A549 treated with CpdA at 1 μM for 4 hours (cell line): ENCODE measurements at places on chromosomes 3 and 15. TPM values are rescaled to one million over a fixed set of nuclear protein-coding genes. Genes with fewer than 3 reads are reported as not detected.

The DLEC1 gene
- 0.05 to 0.15 TPM (median 0.06 TPM) in 4 of 5 replicates, not detected in the other for total RNA-seq

The GP9 gene
- total RNA-seq = not detected in 5 replicates

The DPPA2 gene
- not detected in 5 replicates for total RNA-seq

The CAND2 gene
- 0.31 to 0.50 TPM (median 0.37 TPM) in 5 replicates for total RNA-seq

The KLHL18 gene
- 15.9 to 22.3 TPM (median 17.0 TPM) in 5 replicates for total RNA-seq

The FMN1 gene
- total RNA-seq = 0.27 to 0.59 TPM (median 0.41 TPM) in 5 replicates

The ATP8B4 gene
- 0.67 to 1.5 TPM (median 0.84 TPM) in 5 replicates for total RNA-seq

The ZNF445 gene
- total RNA-seq = 2.2 to 3.1 TPM (median 2.8 TPM) in 5 replicates

The RSL24D1 gene
- total RNA-seq = 87.0 to 125 TPM (median 101 TPM) in 5 replicates

The ROPN1 gene
- total RNA-seq = not detected in 5 replicates

The DCBLD2 gene
- 201 to 293 TPM (median 253 TPM) in 5 replicates for total RNA-seq

The TNFAIP8L3 gene
- 3.9 to 6.0 TPM (median 4.7 TPM) in 5 replicates for total RNA-seq

The ALS2CL gene
- total RNA-seq = 5.4 to 8.5 TPM (median 6.2 TPM) in 5 replicates

The SLC22A14 gene
- total RNA-seq = 0.06 to 0.10 TPM in 2 of 5 replicates, not detected in the others

The MAP6D1 gene
- 4.1 to 6.5 TPM (median 5.3 TPM) in 5 replicates for total RNA-seq

The CFAP20DC gene
- total RNA-seq = 2.2 to 2.7 TPM (median 2.3 TPM) in 5 replicates

The ACP3 gene
- total RNA-seq = 0.09 TPM in 1 of 5 replicates, not detected in the others

The CACNA1D gene
- total RNA-seq = 0.72 to 1.2 TPM (median 1.1 TPM) in 5 replicates

The DNASE1L3 gene
- total RNA-seq = 0.09 to 0.30 TPM (median 0.16 TPM) in 3 of 5 replicates, not detected in the others
